NCI-H1436 treated with DMSO at 0.1 percent for 48 hours (cell line): ENCODE measurements at places on chromosomes 1 and 21.

- no peak for DNase-seq
Observed at GRCh38 chr1:111921948-111922347, 67.5 kb downstream of the KCND3 start.

DNA sequence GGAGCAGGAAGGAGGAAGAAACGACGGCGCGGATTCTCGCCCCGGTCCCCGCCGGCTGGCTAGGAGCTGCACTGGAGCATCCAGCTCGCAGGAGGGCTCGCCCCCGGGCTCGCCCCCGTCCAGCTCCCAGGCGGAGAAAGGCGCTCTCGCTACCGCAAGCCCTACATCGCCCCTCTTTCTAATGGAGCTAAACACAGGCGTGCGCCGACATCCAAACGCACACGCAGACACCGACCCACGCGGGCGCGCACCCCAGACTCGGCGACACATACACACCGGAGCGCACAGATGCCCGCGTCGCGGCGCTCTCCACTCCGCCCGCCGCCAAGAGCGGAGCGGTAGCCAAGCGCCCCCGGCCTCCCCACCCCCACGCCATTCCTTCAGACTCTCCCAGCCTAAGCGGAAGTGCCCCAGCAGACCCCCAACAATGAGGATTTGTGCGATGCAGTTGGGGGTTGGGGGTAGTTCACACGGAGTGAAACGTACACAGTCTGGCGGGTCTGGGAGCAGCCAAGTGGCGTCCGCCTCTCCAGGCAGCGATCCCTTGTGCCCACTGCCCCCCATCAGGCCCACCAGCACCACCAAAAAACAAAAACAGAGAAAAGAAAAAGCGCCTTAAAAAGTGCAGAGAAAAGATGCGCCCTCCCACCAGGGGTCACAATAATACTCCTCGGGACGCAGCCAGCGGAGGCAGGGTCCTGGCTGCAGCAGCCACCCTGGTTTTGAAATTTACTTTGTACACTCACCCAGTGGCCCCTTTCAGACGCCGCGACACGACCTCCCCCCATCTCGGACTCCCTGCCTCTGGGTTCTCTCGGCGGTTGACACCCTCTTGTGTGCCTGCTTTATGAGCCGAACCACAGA is 1.4 kb downstream of the DAB1 start:
- no peak for DNase-seq

DNA sequence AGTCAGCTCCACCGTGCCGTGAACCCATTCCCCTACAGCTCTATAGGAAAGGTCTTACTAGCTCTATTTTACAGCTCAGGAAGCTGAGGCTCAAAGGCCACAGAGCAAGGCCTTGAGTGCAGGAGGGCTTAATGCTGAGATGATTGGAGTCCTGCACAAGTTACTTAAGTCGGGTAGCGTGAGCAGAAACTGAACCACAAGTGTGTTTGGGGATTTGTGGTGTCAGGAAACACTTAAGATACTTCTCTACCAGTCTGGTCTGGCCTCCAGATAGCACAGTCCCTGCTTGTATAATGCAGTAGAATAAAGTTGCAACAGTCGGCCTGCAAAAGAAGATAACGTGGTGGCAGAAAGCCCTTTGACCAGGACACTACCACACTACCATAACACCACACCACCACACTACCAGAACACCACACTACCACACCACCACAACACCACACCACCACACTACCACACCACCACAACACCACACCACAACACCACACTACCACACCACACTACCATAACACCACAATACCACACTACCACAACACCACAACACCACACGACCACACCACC is 118.1 kb downstream of the SPSB1 start:
- DNase-seq: peak; percentile 7

DNA sequence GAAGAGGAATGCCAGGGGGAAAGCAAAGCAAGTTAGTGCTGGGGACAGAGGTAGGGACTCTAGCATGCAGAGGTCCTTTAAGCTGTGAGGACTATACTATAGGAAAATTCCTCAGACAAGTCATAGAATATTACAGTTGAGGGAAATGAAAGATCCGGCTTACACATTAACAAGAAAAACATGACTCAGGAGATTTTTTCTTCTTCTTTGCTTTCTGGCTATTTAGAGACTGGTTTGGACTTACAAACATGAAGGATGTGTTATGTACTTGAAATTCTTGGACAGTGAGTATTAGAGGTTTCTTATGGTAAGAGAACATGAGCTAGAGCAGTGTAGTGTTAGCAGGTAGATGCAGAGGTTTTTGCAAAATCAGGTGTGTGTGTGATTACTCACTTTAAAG is 24.9 kb downstream of the USP25 start:
- no peak for DNase-seq

DNA sequence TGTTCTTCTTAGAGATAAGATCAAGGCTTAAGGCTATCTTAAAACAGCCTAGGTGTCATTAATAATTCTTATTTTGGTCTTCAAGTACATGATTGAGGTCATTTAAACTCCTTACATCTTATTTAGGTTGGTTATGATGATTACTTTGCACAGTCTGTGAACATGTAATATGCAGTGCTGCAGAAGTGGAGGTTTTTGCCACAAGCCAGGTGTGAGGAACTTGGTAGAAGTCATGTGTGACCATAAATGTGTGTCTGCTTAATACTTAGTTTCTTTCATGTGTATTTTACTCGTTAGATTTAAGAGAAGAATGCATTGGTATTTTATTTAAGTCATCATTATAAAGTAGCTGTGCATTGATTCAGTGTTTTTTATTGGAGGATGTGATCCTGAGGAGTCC is 10.1 kb downstream of the ATG4C start:
- no peak for DNase-seq

DNA sequence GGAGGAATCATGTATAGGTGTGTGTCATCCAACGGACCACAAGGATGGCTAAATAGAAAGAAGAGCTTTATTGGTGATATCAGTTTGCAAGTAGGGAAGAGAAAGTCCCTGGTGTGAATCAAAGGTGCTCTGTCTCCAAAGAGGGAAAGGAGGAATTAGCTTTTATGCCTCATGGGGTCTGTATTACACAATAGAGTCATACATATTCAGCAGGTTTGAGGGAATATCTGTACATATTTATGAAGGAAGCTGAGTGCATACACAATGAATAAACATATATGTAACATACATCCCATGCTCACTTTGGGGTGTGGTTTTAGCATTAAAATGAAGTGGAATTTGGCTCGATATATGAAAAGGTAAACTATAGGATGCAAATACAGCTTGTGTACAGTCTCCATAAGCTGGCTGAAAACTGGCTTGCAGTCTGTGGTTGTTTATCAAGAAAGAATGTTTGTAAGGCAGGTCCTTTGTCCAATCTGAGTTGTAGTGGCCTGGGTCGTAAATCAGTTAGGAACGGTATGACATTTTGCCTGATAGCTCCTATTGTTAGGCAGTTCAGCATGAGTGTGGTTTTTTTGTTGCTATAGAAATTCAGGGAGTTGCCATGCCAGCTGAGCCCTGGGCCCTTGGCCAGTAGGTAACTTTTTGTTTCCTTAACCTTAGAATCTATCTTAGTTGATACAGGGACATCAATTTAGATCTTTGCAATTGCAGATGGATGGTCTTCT is 198.0 kb upstream of the ZP4 start:
- DNase-seq: peak; percentile 50

GRCh38 chr1:232476538-232476950 is 153.4 kb downstream of the SIPA1L2 start:
- DNase-seq: no peak

GRCh38 chr1:235892734-235893413 is 26.2 kb upstream of the LYST start:
- DNase-seq: no peak

GRCh38 chr21:37281579-37281978 is 14.4 kb upstream of the VPS26C start:
- DNase-seq: no peak

GRCh38 chr1:26838474-26839338 is 12.2 kb downstream of the ZDHHC18 start:
- no peak for DNase-seq
